ENCODE measurements at places on chromosomes 2 and 18.

DNA sequence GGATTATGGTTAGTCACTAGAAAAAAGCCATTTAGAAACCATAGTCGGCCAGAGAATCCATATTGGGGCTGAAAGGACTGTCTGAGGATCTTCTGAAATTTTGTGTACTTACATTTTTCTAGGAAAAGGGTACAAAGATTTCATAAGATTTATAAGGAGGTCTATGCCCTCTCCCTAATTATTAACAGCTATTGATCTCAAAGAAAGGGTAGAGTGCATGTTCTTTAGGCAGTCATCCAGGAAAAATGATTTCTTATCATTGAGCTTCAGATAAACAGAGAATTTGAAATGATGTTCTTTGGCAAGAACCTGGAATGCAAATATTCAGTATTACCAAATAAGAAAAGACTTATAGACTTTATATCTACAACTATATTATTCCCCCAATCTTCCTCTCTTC is 195.3 kb downstream of the ACTR3 start:
- no peak for DNase-seq

DNA sequence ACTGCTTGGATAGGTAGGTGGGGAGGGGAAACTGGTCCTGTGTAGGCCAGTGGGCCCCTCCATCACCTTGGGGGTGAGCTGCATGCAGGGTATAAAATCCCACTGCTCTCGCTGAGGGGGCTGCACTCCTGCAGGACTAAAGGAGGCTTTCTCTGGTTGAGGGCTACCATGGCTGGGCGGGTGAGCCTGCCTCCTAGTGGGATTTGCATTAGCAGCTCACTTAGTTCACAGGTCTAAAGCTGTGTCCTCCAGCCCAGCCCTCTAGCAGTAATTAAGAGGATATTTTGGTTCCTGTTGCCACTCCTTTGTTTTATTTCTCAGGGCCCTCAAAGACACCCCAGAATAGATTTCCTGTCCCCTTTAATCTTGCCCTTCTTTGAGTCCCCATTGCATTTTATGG is 24.6 kb downstream of the TMEM127 start:
- DNase-seq: no peak

- no peak for DNase-seq
These were observed 40.8 kb downstream of the CXCR4 start for GRCh38 chr2:136077107-136077506.

DNA sequence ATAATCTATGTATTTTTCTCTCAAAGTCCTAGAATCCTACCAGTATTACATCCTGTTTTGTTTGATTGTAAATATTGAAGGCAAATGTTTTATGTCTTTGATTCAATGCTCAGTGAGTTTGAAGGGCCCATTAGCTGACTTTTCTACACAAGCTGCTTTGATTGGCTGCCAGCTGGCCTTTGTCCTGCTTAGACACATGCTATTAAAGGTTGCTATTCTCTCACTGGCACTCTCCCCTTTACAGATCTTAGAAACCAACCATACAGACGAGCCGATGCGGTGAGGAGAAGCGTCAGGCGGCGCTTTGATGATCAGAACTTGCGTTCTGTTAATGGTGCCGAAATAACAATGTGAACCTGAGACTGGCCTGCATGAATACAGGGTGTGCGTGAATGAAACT is 69.7 kb downstream of the PRPF40A start:
- DNase-seq: peak; percentile 54

GRCh38 chr2:2575181-2575577 is 244.1 kb upstream of the MYT1L start:
- DNase-seq: no peak

DNA sequence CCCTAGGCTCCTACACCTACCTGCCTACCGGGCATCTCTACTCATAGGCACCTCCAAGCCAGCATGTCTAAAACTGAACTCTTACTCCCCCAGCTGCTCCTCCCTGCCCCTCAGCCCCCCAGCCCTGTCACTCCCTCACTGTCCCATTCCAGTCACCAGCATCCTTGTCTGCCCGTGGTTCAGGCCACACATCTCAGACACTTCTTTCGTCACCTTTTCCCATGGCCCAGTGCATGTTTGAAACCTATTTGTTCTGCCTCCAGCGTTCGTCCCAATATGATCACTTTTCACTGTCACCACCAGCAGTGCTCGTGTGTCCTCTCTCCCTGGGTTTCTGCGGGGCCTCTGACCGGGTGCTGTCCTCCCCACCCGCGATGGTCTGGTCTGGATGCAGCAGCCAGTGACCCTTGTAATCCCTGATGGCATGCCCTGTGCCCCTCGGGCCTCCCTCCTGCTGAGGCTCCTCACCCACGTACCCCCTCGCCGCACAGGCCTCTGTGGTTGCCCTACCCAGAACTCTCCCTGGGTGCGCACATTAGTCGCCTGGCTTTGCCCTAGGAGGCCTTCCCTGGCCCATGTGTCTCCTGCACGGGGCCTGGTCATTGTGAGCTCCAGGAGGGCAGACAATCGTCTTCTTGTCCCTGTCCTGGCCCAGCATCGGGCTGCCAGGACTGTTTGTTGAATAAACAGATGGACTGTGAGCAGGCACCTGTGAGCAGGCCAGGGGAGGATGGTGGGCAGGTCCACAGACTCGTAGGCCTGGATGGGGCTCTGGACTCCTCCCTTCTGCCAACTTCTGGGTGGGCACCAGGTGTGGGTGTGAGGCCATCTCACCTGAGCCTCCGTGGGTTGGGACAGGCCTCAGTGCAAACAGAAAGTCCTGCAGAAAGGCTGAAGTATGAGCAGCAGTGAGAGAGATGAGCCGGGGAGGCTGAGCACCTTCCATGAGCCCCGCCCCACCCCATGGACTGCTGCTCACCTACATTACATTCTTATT is 15.5 kb downstream of the LDLRAD4 start:
- no peak for DNase-seq

DNA sequence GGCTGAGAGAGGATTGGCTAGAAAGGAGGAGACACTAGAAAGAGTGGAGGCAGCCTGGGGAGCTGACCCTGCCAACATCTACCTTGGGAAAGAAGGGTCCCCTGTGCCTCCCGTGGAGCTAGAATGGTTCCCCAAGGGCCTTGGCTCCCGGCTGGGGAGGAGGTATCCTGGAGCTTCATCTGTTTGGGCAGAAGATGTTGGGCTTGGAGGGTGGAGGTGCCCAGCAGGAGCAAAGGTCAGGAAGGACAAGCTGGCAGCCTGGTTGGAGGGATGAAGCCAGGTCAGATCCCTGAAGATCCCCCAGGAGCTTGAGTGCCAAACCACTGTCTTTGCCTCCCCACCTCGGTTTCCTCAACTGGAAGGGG is 2.9 kb downstream of the ATP6V1B1 start:
- DNase-seq: no peak

DNA sequence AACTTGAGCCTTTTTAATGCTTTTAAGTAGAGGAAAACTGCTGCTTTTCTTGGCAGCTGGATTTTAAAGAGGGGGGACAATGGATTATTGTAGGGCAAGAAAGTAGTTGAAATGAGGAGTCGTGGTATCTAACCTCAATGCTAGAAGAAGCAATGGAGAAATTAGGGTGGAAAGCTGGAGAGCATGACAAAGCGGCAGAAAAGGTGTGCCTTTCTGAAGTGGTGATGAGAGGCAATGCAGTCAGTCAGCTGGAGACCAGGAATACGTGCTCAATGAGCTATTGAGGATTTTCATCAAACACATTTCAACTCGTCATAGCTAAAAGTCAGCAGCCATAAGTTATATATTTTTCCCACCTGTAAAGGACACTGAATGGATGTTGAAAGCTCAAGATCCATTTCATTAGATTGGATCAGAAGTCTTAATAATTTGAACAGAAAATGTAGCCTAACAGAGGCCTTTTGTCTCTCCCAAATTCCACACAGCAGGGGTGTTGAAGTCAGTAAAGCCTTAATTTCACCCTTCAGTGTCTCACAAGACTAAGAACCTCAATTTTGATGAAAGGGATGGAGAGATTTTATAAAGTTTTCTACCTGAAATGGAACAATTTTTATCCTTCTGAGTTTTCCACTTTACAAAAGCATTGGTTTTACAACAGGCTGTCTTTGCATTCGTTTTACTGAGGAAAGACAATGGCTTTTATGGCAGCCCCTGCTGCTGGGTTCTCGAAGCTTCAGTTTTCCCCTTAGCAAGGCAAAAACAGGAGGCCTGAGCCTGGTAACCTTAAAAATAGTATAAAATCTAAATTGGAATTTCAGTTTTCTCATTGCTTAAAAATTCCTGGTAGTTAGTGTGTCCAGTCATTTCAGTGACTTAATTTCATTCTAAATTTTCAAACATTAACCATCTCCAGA is 131.1 kb downstream of the CCDC102B start:
- DNase-seq: no peak

GRCh38 chr2:170966648-170967396 is 37.8 kb downstream of the GORASP2 start:
- DNase-seq: peak; percentile 9

DNA sequence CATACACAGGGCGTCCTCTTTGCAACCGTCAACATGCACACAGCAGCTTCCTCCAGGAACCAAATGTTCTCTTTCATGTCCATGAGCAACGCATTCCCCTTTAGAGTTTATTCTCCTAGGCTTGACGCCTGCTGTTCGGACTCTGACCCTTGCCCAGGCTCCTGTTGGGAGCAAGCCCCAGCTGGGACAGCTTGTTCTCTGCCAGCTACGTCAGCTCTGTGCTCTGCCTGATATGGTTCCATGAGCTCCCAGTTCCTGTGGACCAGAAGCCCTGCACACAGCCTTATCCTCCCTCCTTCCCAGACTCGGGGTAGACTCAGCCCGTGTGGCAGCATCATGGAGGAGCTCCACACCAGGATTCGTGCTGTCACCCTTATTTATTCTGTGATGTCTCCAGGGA is 253.1 kb upstream of the PXDN start:
- DNase-seq: no peak

- no peak for DNase-seq
These were observed 82.9 kb upstream of the CDKL4 start for GRCh38 chr2:39326644-39327043.

DNA sequence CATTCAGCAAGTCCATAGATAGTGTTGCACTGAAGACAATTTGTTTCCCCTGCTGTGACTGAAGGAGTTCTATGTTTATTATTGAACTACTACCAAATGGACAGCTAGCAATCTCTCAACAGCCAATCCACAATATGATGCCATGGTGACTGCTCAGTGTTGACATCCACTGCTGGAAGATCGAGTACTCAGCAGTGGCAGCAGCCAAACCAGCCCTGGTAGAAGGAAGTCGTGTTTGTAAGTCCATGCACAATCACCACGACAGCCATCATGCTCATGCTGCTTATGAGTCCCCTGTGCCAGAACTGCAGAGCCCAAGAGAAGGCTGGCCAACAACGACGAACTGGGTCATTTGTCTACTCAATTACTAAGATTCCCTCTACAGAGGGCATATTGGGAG is 66.4 kb downstream of the OSR1 start:
- DNase-seq: no peak

GRCh38 chr2:30218338-30218713 is 13.0 kb upstream of the LBH start:
- DNase-seq: no peak

DNA sequence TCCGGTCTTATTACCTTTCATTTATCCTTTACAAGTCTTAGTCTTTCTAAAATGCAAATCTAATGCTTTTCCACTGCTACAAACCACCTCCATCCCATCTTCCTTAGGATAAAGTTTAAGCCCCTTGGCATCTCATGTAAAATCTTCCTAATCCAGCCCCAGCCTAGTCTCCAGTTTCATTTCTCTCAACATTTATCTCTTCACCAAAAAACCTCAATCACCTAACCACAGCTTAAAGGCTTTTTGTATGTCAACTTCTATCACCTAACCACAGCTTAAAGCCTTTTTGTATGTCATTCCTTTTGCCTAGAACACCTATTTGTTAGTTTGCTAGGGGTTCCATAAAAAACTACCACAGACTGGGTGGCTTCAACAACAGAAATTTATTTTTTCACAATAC is 4.2 kb downstream of the TRAK2 start:
- no peak for DNase-seq

DNA sequence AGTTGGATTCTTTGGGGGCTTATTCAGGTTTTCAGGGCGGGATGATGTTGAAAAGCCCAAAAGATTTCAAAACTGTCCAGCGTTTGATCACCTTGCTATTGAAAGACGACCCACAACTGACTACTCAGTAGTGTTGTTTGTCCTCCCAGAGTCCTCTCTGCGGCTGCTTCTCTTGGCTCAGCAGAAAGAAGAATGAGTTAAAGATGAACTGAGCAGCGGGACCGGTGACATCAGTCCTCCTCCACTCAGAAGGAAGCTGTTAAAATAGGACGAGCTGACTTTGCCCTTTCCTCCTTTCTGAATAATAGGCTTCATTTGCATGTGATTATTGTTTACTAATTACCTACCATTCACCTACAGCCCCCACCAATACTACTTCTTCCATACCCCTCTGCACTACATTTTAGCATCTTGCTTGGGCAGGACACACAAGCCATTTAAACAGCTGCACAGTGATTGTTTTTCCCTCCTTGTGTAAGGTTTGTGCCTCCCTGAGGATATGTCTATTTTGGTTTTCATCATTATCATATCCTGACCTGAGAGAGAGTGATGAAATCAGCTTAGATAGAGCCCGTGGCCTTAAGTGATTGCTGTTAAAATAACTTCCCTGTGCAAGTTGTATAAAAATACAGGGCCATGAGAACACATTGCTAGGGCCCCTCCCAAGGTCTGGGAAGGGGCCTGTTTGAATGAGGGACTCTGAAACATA is 261.8 kb downstream of the FHOD3 start:
- DNase-seq: no peak

DNA sequence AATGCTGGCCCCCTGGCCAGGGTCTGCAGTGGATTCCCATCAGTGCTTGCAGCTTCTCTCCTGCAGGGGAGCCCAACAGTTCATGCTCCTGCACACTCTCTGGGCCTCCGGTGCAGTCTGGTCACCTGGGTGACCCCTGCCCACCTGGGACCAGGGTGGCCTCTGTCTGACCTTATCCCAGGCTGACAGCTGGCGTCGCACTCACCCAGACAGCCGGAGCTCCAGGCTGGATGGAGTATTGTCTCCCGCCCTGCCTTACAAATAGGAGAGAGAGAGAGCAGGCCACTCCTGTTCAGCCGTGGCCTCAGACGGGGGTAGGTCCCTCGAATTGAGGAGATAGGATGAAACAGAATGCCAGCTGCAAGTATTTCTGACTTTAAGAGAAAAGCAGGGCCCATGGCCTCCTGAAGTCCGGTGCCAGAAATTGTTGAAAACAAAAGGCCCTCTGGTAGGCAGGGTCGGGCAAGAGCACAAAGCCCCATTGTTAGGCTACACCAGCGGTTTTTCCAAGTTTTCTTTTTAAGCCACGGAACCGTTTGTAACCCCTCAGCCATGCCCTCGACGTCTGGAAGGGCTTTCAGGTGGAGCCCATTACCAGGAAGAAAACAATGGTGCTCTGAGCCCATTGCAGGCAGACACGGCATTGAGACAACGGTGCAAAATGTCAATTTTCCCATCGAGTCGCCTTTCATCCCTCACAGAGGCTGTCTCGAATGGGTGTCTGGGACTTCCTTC is 258.4 kb downstream of the BCL11A start:
- no peak for DNase-seq
